Activated T-cell treated with anti-CD3 and anti-CD28 coated beads, Interleukin-2, amount 50 U/mL, for 24 hours (primary cell): ENCODE measurements at places on chromosomes 5 and 9.

GRCh38 chr5:148255456-148255855 lies 13.1 kb upstream of the SPINK13 start:
- DNase-seq: no peak

DNA sequence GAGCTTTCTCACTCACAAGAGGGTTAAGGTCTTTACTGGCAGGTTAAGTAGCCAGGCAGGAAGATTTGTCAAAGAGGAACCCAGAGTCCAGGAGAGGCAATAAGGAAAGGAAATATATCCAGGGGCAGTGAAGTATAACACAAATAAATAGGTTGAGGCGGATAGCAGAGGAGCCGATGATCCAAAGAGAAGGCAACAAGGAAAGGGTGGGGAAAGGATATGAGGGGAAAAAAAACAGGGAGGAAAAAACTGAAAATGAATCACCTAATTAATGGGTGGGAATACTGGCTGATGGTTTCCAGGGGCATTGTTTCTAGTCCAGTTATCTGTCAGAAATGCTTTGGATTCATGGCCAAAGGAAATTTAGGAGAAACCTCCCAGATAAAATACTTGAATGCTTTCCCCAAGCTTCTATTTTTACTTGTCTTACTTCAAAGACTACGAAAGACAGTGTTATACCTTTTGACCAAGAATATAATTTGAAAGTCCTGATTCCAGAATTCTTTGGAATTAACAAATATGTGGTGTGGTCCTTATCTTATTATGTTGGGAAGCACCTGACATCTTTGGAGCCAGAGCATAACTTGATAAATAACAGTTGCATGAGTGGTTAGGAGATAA lies 146.5 kb downstream of the AOPEP start:
- no peak for DNase-seq

DNA sequence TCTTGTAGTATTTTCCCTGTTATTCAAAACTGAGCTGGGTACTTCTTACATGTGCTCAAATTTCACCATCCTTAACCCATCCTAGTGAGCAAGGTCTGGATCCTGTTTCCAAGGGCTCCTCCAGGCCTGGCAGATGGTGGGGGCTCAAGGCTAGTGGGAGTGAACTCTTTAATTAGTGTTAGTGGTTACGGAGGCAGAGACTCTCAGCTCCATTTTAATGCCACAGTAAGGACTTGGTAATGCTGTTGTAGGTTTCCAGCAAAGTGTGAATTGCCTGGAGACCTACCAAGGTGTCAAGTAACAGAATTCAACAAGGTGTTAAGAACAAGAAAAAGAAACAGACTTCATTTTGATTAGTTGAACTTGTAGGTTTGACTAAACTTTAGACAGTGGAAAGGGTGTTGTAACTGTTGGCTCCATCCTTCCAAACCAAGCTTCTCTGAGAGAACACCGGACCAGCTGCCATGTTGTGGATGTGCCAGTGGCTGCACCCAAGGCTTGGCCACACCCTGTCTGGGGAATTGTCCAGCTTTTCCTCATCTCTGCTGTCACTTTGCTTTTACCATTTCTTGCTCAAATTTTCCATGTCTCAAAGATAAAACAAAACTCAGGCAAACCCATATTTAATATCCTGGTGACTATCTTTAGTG lies 98.7 kb downstream of the ADCY2 start:
- no peak for DNase-seq

DNA sequence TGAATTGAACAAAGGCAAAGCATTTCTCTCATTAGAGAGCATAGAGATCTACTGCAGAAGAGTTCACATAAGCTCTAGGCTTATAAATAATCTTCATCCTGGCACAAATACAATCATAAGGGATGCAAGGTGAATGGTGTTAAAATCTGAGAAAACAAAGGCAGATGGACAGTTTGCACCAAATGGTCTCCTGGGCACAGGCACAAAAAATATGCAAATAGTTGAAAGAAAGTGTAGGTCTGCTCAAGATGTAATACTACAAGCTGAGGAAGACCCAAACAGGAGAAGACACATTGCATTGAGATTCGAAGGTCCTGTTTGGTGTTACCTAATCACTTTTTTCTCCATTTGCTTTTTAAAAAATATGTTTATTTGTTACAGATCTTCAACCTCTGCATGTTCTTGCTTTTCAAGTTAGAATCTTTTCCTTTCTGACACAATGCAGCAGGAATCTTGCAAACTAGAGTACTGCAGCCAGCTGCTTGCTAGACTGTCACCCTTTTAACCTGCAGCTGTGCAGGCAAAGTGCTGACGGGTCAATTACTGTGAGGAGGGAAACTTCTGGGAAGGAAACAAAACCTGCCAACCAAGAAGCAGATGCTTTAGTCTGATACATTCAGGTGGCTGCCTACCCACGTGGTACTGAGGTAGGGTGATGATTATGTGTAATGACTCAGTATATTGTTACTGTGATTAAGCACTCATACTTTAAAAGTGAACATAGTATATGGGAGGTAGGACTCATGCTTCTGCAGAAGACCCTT lies 1048.6 kb upstream of the SEMA6A start:
- DNase-seq: no peak

DNA sequence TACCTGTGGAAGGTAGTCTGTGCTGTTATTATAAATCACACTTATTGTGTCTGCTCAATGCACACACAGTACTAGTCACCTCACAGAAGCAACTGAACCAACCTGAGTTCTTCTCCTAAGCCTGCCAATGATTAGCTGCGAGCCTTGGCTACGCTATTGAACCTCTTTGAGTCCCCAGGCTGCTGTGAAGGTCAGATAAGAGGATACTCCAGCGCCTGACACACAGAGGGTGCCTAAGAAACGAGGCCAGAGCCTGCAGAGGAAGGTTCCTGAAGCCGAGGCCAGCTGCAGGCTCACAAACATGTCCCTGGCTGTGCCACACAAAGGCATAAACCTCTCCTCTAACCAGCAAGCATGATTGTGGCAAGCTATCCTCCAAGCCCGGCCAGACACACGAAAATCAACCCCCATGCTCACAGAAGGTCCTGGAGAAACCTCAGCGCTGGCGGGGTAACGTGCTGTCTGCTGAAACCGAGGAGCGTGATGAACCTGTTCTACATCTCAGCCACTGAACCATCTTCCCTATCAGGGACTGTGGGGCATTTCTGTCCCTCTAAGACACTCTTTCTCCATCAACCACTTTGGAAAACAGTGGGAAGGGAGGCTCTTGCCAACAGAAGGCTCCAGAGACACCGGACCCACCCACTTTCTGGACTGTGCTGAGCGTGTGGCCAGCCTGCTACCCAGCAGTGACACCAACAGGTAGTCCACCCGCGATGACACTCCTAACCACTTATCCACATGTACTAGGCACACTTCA lies 53.2 kb upstream of the SLC25A51 start:
- no peak for DNase-seq

GRCh38 chr5:32274548-32275395 lies 38.0 kb downstream of the MTMR12 start:
- no peak for DNase-seq

DNA sequence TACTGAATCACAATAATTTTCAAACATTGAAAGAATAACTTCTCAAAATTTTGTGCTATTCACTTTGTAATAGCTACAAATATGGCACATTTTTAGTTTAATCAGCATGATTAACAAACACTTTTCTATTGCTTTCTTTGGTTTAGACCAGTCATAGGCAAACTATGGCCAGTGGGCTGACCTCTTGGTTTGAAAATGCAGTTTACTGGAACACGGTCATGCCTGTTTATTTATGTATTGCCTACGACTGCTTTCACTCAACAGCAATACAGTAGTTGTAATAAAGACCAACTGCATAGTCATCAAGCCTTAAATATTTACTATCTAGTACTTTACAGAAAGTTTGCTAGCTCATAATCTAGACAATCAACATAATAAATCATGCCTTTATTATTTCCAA lies 810.8 kb downstream of the TLE1 start:
- DNase-seq: no peak

DNA sequence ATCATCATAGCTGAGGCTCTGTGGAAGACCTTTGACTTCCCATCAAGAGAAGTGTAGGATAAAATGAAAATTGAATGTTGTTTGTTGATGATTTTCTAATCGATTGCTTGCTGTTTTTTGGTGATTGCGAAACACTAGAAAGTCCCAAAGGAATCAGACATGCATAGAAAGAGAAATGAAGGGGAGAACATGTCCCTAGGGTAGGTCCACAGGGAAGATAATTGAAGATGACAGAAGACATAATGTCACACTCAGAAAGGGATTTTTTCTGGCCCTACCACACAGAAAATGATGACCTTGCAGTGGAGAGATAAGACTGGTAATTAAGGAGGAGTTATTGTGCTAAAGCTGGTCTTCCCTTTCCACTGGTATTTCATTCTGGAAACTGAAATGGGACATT lies 62.8 kb downstream of the INSYN2B start:
- no peak for DNase-seq

GRCh38 chr5:100188339-100188738 lies 346.8 kb upstream of the FAM174A start:
- no peak for DNase-seq

DNA sequence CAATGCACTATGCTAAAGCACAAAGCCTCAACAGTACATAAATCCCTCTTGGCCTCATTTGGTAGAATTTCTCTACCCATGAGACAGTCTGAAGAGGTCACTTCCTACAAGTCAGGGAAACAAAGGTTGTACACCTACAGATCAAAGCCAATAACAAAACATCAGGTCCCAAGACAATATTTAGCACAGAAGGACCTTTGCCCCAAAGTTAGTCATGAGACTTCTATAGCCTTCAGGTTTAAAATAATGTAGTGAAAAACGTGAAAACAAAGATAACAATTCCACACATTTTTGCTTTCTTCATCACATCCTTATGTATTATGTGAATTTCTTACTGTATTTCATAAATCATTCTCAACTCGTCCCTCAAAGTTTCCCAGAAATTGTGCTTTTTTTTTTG lies 15.8 kb downstream of the AFF4 start:
- no peak for DNase-seq

DNA sequence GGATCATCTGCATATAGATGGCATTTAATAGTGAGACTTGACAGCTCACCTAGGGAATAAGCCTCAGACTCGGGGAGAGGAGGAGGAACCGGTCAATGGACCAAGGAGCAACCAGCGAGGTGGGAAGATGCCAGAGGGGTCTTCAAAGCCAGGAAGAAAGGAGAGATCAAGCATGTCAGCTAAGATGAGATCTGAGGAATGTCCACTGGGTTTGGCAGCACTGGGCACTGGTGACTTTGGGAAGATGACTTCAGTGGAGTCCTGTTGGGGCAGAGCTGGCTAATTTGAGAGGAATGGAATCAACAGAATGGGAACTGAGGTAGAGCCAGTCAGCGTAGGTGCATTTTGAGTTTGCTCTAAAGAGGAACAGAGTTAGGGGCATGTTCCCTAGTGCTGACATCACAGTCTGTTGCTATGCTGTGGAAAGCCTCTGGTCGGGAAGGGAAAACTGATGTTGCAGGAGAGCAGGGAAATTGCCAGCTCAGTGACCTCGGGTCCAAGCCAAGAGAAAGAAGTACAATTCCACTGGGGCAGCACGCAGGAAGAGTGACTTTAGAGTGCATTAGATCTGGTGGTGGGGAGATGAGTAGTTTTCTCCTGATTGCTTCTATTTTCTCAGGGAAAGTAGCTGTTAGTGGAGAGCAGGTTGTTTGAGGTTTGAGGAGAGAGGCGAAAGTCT lies 56.9 kb downstream of the ZNF618 start:
- DNase-seq: no peak

DNA sequence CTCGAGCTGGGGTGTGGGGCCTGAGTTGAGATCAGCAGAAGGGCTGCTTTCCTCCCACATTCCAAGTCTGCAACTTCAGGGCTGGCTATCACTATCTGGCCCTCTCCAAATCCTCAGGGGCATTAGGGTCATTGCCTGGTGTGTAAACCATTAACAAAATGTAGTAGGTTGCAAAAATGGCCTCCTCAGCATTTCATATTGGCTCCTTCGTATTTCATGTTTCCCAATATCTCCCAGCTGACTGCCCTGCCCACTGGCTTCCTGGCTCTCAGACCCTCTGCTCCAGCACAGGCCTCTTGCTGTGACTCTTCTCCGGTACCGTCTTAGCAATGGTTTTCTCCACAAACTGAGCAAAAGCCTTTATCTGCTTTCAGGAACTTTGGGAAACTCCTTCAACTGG lies 113.8 kb downstream of the GADD45G start:
- DNase-seq: no peak

DNA sequence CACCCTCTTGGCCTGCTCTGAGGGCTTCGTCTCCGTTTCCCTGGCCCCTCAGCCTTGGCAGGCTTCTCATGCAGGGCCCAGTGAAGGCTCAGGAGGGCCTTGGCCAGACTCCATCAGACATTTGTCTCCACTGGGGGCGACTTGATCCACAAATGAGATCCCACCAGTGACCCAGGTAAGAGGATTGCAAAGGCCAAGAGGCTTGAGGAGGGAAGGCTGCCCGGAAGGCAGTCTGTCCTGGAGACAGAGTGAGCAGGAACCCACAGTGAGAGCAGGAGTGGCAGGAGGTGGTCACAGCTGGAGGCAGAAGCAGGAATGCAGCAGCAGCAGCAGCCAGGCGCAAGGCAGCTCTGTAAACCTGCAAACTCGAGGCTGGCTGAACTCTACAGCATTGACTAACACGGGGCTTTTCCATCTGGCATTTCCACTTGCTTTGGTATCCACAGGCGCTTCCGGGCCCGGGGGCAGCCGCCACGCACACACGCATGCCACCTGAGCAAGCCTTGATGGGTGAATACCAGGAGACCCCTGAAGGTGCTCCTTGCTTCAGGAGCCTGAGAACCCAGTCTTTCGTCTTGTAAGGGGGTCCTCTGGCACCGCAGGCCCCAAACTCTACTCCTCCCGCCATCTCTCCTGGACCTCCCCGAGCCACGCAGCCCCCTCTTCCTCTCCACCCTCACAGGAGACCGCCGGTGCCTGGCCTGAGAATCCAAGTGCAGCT lies 14.7 kb downstream of the MGAT1 start:
- DNase-seq: no peak

- no peak for DNase-seq
Measured at GRCh38 chr9:120970244-120970643, 43.6 kb upstream of the TRAF1 start.

DNA sequence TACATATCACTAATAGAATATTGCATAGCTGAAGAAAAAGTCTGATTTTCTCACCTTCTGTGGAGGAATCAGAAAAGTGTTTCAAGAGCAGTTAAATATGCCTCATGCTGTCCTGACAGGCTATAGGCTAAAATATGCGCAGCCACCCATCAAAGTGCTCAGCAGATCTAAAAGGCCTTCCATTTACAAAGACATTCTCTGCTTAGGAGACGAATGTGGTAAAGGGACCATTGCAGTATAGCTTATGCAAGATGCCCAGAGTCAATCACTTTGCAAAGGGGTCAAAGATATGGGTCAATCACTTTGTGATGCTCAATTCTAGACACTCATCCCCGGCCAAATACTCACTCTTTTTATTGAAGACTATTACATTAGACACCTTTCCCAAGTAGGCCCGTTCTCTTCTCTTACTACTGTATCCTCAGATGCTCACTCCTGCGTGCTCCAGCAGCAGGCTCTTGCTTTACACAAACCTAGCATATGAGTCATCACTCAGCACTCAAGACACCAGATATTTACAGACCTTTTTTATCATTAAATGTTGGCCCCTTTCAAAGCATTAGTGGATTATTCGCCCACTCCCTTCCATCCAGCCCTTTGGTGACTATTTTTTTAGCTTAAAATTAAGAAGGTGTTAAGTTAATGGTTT lies 568.2 kb upstream of the CDH18 start:
- DNase-seq: no peak

- DNase-seq: no peak
Measured at GRCh38 chr9:4170231-4170630, 129.6 kb downstream of the GLIS3 start.
